Caki2 (cell line): ENCODE measurements at places on chromosomes 13 and 19.
A peak's percentile ranks its signal among the peaks of the same experiment; 100 is the strongest.

- DNase-seq: no peak
Measured at GRCh38 chr19:49543032-49543431, 15.2 kb downstream of the RCN3 start.

DNA sequence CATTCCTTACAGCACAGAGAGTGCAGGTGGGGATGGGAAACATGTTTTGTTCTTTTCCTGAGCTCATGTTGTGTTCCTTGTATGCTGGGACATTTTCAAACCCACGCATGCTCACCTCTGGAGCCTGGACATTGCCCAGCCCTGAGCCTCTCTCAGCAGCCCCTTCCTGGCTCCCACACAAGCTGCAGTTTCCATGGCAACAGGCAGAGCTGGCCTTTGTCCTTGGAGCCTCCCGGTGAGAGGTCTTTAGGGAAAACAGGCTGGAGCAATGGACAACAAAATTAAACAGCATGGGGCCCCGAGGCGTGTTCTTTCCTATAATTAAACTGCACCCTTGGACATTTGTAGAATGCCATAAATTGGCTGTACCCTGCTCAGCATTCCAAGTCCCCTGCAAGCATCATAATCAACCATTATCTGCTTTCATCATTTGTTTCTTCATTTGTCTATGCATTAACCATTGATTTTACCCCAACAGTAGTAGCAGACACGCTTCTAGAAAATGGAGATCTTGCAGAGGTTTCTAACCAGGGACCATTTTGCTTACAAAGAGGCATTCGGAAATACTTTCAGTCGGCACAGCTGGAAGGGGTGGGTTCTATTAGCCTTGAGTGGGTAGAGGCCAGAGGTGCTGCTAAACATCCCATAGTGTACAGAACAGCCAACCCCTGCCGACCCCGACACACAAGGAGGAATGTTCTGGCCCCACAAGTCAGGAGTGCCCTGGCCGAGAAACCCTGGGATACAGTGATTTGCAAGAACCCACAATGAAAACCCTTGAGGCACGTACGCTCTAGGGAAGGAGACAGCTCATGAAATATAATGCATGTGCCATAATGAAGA lies 133.4 kb upstream of the PEG3 start:
- no peak for DNase-seq

DNA sequence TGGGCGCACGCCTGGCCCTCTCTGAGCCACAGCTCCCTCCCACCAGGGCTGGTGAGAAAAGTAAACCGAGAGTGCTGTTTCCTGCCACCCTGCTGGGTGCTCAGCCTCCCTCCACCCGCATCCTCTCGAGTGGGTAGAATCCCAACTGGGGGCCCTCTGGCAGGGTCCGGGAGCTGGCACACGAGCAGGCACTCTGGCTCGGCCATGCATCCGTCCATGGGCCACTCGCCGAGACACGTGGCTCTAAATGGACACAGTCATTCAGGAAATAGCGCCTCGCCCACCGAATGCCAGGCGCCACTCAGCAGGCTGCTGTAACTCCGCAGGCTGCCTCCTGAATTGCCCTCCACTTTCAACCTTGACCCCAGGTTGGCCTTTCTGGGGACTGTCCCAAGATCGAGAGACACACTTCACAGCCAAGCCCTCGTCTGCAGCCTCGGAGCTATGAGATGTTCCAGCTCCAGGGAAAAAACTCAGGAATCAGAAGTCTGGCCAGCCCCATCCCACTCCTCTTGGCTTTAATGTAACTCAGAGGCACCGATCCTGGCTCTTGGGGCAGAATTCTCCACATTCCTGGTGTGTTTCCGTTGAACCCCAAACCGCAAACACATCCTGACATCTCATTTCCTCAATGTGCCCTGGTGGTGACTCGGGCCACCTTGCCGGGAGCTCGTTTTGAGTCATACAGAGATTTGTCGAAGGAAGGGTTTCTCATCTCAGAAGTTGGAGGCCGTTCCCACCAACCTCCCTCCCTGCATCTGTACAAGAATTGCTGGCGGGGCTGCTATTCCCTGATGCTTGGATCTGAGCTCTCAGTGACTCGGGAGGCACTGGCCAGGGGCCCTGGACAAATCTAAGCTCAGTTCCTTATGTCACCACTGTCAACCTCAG lies 14.1 kb downstream of the KLF2 start:
- DNase-seq: peak; percentile 92

DNA sequence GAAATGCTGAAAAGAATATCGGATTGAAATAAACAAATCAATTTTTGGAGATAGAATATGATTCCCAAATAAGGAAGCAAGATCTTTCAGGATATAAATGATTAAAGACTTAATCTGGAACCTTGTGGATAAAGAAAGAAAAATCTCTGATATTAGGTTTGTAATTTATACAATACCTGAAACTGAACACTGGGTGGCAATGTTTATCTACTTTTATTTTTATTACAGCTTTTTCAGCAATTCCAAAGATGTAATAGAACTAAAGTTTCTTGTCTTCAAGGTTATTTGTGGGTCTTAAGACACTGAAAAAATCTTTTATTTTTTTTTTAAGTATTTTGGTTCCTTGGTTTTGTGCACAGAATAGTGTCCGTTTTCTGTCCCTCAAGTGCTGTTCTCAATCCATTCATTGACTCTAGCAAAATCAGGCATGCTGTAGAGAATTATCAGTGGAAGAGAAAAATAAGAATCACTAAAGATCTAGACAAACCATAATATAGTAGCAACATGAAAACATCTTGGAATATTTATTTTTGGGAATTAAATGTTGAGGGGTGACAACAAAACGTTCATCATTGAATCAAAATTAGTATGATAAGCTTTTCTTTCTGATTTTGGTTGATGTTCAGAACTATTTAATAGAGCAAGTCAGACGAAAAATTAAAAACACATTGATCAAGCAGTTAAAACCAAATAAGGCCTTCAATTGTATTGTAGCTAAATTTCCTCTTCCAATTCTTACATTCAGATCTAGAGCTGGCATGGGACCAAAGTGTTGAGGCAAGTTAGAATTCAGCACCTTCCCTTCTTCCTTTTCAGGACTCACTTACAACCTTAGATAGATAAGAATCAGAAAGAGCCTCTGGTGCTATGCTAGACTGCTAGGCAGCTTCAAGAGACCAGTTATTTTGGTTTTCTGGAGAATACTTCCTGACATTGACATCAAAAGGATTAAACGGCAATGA lies 704.4 kb upstream of the PCDH20 start:
- DNase-seq: no peak

DNA sequence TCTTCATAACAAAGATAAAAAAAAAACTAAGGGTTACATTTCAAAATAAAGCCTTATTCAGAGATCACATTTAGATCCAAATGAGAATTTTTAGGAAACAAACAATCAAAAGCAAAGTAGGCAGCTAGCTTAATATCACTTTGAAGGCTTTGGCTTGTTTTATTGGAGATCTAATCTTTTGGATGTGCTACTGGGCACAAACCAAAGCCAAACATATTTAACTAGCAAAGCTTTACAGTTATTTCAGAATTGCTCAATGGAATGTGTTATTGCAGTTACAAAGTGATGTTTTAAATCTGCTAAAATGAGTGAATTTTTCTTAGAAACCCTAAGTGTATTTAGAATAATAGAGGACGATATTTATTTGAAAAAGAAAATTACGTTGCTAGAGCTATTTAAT lies 114.7 kb upstream of the KLHL1 start:
- no peak for DNase-seq

GRCh38 chr13:24276861-24277260 lies 32.5 kb upstream of the C1QTNF9 start:
- DNase-seq: no peak

DNA sequence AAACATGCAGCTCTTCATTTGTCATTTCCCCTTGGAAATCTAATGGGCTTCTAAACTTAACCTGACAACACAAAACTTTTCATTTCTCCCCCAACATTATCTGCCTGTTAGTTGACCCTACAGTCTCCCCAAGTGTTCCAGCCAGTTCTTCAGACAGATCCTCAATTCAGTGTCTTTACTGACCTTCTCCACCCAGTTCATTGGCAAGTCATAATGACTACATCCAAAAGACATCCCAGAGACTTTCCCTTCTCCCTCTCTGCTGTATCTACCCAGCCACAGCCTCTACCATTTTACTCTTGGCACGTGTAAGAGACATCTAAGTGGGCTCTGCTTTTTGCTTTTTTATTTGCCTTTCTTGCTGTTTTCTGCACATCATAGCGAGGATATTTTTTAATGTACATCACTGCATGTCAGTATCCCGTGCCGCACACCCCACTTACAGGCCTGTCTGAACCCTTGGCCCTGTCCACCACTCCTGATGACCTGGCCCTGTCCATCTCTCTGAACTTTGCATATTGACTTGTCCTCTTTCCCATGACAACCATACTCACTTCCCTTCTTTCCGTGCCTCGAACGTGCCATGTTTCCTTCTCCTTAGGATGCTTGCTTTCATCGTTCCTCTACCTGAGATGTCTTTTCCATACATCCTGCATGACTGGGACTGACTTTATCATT lies 391.9 kb downstream of the IRS2 start:
- DNase-seq: no peak

- DNase-seq: no peak
Measured at GRCh38 chr19:15042826-15043225, 6.5 kb upstream of the CASP14 start.

GRCh38 chr13:108830916-108831315 lies 201.5 kb downstream of the MYO16 start:
- no peak for DNase-seq

DNA sequence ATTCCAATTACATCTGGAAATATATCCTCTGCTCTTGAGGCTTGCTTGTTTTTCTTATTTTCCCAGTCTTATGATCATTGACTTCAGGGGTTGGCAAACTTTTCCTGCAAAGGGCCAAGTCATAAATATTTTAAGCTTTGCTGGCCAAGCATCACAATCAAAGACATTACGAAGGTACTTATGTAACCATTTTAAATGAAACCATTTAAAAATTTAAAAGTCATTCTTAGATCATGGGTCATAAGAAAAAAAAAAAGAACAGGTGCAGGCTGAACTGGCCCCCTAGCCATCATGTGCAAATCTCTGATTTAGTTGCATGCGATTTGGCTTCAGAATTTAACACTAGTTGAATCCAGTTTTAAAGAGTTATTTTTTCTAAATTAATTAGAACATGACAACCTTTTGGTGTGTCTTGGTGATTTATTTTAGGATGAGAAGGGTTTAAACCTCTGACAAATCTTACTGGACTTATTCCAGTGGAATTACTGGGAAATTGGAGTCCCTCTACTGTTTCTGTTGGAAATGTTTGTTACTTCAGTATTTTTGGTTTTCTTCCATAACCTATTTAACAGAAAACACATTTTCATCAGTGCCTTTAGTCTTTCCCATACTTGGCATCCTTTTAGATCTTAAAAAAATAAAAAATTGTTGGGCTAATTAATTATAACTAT lies 148.1 kb downstream of the NHLRC3 start:
- DNase-seq: no peak

- DNase-seq: no peak
Measured at GRCh38 chr13:59354665-59355369, 808.9 kb downstream of the DIAPH3 start.

DNA sequence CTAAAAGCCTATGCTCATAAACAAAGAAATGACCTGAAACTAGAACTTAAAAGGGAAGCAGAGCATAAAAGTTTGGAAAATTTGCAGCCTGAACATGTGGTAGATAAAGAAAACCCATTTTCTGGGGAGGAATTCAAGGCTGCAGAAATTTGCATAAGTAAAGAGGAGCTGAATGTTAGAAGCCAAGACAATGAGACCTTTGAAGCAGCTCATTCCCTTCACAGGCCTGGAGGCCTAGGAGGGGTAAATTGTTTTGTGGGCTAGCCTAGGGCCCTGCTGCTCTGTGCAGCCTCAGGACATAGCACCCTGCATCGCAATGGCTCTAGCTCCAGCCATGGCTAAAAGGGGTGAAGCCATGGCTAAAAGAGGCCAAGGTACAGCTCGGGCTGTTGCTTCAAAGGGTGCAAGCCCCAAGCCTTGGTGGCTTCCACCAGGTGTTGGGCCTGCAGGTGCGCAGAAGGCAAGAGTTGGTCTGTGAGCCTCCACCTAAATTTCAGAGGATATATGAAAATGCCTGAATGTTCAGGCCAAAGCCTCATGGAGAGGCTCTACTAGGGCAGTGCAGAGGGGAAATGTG lies 38.3 kb downstream of the ZIC2 start:
- DNase-seq: no peak

GRCh38 chr13:20165417-20166257 lies 4.8 kb upstream of the GJA3 start:
- DNase-seq: no peak

GRCh38 chr13:70188567-70188966 lies 80.3 kb upstream of the KLHL1 start:
- DNase-seq: peak; percentile 65

DNA sequence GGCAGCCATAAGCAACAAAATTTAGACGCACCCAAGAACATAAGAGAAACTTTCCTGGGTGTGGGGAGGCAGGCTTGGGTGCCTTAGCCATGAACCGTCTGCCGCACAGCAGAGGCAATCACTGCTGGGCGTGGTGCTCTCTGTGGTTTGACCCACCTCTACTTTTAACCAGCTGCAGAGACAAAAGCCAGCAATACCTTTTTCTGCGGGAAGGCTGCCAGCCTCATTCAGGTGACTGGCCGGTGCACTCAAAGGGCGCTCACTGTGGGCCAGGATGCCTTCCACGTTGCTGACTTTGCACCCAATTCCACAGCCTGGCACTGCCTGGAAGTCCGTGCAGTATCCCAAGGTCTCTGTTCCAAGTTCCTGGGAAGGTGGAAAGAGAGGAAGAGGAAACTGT lies 69.1 kb downstream of the ATP7B start:
- DNase-seq: no peak
